ENCODE measurements at places on chromosomes 3 and 15.

DNA sequence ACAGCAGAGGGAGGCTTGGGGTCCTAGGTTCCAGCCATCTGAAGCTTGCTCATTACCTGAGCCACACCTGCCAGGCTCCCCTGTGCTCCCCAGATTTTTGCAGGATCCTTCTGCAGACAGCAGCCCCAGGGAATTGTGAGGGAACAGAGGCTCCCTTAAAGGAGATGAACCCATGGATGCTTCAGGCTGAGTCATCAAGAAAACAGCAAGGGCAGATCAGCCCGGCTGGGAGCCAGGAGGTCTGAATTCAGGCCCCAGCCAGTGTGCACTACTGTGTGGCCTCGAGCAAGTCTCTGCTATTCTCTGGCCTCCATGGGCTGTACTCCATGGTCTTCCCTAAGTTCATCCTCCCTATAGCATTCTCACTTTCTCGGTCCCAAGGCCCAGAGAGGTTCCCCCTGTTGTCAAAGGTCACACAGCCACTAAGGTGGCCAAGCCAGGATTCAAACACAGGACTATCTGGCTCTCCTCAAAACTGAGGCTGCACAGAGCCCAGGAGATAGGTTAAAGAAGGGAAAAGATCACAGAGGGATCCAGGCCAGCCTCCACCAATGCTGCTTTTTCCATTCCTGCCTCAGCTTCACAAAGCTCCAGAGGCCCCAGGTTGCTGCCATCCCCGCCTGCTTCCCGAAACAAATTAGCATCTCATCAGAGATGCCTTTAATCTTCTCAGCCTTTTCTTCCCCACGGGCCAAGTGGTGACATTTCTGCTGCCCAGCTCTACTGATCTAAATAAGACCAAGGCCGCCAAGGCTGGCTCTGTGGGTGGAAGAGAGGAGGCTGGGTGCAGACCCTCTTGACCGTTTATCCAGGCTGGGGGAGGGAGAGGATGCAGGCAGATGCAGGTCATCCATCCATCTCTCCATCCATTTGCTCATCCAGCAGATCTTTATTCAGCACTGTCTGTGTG, 21.2 kb upstream of the GRIP2 start:
- DNase-seq, result no peak

- no peak for DNase-seq
These were observed 17.3 kb downstream of the TBC1D2B start for GRCh38 chr15:78060232-78060631.

DNA sequence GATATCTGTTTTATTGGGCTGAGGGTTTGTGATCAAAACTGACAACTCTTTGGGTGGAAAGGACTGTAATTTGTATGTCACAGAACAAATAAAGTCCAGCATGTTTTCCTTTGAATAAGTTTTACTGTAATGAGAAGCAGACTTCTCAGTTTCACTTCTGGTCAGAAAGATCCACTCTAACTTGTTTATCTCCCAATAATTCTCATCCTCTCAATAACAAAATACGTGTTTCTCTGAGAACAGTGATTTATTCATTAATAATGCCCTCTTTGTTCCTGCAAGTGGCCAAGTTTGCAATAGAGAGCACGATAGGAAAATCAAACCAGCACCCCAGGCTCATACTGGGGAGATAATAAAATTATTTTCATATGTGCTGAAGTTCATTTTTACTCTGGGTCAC, 190.6 kb downstream of the CNTN3 start:
- DNase-seq, result no peak

GRCh38 chr3:195021692-195022091, 249.3 kb downstream of the XXYLT1 start:
- no peak for DNase-seq

DNA sequence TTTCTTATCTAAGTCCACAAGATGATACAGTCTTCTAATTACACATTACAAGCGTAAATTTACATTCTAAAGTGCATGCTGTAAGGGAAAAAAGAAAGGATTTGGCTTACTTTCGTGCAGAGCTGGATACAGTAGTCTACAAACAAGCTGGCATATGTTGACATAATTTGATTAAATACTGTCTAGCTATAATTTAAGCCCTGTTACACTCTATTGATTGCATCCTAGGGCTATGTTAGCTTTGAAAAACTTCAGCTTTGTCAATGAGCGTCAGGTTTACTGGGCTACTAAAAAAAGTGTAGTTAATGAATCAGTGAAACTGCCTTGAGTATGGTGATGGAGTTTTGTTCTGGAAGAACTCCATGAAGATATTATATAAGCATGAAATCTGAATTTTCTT, 24.5 kb upstream of the PLCL2 start:
- no peak for DNase-seq

GRCh38 chr3:59566481-59566975, 516.7 kb upstream of the CFAP20DC start:
- no peak for DNase-seq

- no peak for DNase-seq
These were observed 28.3 kb upstream of the PPP4R2 start for GRCh38 chr3:72968266-72968664.

DNA sequence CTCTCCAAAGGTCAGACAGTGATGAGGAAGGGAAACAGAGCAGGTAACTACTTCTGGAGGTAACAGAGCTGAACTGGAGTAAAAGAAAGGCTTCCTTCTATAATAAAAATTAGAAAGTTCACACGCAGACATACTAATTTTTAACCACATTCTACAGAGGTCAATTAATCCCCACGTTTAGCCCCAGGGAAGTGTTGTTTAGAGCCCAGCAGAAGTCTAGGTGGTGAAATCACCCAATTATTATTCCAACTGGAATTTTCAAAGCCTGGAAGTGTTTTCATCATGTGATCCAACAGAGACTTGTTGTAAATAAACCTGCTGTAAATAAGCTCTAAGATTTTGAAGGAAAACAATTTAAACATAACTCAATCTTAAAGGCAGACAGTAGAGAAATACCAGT, 6.8 kb downstream of the ALDH1A2 start:
- DNase-seq, result no peak

DNA sequence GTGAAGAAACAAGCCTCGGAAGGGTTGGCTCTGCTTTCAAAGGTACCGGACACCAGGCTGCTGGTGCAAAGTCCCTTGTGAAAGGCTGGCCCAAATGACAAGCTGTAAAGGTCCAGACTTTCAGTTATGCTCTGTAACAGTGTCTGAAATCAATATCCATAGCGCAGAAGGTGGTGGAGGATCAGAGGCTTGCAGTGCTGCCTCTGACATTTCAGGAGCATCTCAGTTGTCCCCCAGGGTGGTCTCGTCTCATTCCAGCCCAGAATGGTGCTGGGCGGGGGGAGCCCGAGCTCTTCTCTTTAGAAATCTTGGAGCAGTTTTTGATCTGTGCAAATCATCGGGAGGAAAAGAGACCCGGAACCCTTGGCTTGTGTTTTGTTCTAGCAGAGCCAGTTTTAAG, 402.3 kb upstream of the RGMA start:
- no peak for DNase-seq

DNA sequence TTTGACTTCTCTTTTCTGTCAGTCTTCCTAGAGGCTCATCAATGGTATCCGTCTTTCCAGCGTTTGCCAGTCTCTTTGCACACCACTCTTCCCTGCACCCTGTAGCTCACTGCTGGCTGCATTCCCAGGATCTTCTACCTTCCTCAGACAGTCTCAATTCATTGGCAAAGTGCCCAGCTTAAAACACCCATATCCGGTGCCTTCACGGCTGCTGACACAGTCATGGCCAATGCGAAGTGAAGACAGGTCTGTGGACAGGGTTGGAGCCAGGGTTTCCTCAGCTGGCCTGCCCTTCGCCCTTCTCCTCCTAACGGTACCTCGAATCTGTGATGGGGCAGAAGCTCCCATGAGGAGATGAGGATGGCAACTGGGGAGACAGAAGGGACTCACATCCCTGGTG, 36.1 kb downstream of the PTH1R start:
- peak; percentile 59 for DNase-seq

- no peak for DNase-seq
These were observed 5.8 kb downstream of the ATP13A5 start for GRCh38 chr3:193372783-193373182.

DNA sequence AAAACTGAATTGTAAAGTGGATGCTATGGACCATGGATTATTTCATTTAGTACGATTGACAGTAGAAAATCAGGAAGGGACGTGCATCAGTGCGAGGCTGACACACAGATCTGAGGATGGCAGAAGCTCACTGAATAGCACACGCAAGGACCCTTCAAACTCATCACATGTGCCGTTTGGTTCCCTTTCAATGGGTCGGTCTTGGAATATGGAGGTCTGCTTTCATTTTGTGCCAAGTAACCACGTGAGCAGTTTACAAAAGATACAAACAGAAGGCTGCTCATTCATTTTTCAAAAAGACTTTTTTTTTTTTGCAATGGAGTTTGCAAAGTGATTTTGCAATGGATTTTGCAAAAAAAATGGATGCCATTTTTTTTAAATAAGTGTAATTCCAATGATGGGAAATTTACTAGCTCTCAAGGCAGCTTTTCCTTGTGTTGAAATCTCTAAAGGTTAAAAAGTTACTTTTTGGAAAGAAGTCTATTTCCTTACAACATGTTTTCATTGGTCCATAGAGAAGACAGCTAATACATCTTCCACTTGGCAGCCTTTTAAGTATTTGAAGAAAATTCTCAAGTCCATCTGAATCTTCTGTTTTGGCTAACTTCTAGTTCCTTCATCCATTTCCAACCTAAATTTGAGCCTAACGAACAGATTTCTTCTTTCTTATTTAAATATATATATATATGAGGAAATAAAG, 392.3 kb upstream of the TPRG1 start:
- no peak for DNase-seq

DNA sequence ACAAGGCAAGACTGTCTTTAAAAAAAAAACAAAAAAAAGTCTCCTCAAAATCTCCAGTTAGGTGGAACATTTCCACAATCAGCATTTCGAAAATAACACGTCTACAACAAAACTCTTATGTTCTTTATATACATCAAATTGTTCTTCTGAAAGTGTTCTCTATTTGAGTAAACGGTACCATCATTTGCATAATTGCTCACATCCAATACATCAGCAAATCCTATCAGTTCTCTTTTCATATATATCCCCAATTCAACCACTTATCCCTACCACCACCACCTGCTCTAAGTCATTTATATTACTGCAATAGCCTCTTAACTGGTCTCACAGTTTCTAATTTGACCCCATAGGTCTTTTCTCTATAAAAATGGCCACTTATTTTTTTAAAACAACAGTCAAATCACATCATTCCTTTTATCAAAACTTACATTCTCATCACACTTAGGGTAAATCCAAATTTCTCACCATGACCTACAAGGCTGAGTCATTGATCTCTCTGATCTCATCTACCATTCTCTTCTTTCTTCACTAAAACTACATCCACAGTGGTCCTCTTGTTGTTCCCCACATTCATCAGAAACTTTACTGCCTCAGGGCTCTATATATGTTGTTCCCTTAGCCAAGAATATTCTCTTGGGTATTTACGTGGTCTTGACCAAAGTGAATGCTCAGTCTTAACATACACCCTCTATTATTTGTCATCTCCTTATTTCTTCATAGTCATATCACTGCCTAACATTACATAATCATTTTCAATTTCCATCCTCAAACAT, 237.0 kb downstream of the SCAPER start:
- DNase-seq, result no peak
